Erythroblast (primary cell): ENCODE measurements at places on chromosomes 4 and X.

- DNase-seq = no peak
Measured at GRCh38 chrX:8430444-8430843, 34.2 kb upstream of the VCX3B start.

DNA sequence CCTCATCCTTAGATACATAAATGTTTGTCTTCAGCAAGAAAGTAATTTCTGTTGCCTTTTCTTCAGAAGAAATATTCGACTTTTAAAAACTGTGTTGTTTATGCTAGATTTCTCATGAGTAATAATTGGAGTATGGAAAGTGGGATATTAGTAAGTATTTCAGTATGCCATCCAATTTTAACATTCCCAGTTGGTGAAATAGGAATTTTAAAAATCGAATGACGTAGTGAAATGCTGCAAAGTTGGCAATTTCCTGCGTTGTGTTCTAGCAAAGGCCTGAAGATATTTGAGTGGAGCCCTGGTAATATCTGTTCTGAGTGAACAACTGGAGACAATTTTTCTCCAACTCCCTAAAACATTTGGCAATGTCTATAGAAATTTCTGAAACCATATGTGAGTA lies 190.1 kb downstream of the ZNF330 start:
- DNase-seq = no peak

- peak; percentile 14 for DNase-seq
Measured at GRCh38 chr4:48653217-48654014, 126.7 kb downstream of the FRYL start.

GRCh38 chrX:40012039-40012867 lies 85.5 kb downstream of the BCOR start:
- DNase-seq = no peak

DNA sequence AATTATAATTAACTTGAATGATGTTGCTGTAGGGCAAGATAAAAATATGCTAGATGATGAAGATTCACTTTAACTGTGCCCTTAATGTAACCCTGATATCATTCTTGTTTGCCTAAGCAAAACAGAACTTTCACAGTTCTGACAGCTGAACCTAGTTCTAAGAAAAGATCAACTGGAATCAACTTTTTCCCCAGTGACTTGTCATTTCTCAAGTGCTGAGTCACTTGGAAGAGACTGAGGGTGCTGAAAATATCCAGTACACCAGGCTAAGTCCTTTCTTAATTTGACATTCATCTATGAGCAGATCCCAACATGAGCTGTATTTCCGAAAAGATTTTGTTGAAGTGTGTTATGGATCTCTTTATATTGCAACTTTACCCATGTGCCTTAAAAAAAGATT lies 140.4 kb downstream of the MID1IP1 start:
- DNase-seq = peak; percentile 16

DNA sequence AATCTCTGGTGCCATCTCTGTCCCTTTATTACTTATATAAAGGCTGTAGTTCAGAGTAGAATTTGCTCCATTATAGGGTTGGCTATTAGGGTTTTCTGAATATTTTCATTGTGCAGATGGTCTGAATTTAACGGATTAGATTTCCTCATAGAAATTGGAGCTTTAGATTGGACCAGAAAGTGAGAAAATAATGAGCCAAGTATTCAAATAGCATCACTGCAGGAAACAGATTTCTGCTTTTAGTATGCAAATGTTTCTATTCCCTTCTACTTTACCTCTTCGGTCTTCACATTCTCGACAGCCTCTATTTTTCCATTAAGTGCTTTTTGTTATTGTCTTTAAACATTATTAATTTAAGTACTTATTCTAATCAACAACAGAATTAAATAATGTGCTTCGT lies 55.4 kb downstream of the TRIM2 start:
- no peak for DNase-seq

DNA sequence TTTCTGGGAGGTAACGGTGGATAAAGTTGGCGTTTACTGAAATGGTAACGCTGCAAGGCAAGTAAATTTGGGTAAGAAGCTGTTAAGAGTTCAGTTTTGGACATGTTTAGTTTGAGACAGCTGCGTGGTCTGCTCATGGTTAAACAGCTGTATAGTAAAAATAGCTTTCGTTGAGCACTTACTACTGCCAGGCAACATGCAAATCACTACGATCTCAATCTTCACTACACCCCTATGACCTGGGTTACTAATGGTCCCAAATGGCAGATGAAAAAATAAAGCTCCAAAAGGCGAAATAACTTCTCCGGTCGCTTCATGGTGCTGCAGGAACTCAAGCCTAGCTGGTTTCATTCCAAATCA lies 22.2 kb downstream of the FABP2 start:
- no peak for DNase-seq

- DNase-seq = no peak
Measured at GRCh38 chrX:19649226-19649995, 134.1 kb upstream of the MAP3K15 start.

GRCh38 chrX:71365356-71365874 lies 742 bp upstream of the TAF1 start:
- DNase-seq = no peak

DNA sequence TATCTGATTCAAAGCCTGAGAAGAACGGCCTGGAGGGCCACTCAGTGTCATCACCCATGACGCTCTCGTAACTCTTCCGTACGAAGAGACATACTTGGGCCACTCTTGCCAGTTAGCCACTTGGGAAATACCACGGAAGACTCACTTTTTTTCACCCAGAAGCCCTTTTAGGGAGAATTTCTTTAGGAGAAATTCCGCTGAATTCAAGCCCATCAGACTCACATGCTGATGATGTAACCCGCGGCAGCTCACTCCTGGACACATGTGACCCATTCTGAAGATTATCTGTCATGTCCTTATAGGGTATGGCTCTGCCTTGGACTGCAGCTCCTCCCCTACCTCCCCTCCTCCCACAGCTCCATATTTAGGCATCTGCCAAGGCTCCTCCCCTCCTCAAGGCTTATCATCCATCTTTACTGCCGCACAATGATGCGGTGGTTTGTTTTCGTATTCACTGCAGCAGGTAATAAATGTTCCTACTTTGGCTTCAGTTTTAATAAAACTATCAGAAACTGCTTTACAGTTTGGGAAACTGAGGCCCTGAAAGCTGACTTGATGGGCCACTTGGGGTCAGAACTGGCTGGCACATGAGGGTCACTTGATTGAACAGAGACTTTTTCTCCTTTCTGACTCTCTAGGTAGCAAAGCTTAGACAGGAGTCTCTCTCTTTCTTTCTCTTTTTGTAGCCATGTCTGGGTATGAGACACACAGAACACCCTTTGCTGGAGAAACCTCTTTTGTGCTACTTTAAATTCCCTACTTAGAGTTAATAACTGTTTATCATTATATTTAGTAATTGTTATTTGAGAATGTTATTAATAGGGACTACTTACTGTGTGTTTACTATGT lies 42.1 kb downstream of the RHOH start:
- peak; percentile 81 for DNase-seq

DNA sequence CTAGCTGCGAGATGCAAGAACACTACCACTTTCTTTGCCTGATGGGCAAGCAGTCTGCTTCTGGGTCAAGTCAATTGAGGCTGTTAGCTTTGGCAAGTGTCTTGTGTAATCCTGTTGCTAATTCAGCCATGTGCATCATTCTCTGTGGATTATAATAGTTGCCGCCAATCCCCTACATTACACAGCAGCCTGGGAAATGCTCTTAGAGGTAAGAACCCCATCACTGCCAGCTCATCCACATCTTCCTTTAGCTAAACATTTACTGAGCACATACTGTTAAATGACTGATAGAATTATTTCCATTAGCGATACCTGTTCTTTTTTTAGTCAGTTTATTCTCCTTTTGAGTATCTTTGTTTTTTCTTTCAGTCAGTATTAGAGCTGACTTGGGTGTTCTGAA lies 116.2 kb downstream of the CBR4 start:
- DNase-seq = no peak

DNA sequence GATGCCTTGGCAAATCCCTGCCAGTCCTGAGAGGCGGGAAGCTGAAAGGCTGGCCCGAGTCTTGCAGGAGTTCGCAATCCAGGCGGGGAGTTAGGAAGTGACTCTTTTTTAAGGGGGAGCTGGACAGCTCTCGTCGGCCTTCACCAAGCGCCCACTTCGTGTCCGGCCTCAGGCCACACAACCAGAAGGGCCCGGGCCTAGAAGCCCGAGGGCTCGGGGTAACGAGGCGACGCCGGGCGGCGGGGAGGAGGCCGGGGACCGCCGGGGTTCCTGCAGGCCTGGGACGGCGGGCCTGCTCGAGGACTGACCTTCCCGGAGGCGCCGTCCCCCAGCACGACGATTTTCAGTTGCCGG lies 395 bp downstream of the RAB28 start:
- peak; percentile 68 for DNase-seq

DNA sequence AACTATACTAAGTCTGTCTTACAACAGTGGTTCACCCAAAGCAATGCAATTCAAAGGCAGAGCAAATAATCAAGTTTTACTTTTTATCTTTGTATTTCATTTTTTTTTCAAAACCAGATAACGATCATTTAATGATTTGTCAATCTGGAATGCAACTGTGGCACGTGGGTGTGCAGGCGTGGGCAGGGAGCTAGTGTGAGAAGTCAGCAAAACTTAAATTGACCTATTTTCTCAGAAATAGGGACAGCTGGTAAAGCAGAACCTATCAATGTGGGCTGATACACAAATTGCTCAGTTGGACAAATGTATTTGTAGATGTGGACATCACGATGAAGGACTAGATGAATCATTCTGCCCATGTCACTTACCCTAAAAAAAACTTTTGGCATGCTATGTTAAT lies 105.6 kb downstream of the CBLL2 start:
- DNase-seq = no peak

DNA sequence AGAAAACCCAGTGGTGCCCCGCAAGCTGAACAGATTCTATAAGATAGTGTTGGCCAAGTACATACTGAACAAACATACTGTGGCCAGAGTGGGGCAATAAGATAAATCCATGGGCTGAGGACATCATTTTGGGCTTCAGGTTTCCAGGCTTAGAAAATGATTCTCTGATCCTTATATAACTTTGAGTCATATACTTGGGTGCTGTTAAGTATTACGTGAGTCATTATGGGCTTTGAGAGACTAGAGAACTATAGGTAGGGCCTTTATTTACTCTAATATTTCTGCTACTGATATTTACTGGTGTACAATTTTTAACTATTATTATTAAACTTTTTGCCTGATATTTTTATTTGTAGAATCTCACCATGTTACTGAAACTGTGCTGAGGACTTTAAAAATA lies 586.1 kb downstream of the CENPC start:
- no peak for DNase-seq

DNA sequence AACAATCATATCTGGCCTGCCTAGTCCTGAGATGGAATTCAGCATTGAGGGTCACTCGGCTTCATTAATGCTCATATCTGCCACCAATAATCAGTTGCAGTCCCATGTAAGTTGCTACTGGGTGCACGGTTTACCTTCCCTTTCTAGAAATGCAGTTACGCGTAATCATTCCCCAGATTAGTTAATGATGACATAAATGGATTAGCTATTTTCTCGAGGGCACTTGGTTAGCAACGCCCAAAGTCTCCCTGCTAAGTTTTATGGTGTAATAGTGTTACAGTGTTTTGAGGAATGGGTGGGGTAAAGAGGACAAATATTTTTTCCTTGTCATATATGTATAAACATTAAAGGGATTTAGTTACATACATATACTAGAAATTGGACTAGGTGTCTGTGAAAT lies 118.8 kb downstream of the MID1 start:
- no peak for DNase-seq

DNA sequence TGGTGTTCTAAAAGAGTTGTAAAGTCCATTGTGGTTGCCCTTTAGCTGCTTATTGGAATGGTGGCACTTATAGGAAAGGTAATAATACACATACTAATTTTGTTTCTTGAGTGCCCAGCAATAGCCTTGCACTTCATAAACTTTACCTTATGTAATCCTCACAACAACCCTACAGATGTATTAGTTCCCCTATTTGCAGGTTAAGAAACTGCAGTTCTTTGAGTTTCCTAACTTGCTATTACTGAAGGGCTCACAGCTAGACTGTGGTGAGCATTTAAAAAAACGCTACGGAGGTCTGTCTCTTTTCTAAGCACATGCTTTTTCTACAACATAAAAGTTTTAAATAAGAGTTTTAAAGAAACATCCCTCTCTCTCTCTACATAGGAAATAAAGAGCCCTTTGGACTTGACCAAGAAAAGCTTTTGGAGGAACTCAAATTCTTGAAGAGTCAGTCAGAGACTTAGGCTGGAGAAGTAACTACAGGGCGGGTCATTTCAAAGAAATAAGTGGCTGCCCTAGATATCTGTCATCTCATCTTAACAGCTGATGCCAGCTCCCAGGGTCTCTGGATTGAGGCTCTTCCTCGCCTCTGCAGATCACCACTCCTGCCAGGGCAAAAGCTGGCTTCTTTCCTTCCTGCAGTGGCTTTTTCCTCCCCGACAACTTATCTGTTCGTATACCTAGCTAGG lies 42.0 kb upstream of the FBXW7 start:
- peak; percentile 80 for DNase-seq

- no peak for DNase-seq
Measured at GRCh38 chr4:57504797-57505530, 394.8 kb upstream of the IGFBP7 start.

GRCh38 chr4:120070196-120070595 lies 3.5 kb upstream of the MAD2L1 start:
- no peak for DNase-seq
